Right ventricle myocardium superior (tissue), 1 donor: ENCODE measurements at places on chromosomes 11 and 22.
A peak's percentile ranks its signal among the peaks of the same experiment; 100 is the strongest.

DNA sequence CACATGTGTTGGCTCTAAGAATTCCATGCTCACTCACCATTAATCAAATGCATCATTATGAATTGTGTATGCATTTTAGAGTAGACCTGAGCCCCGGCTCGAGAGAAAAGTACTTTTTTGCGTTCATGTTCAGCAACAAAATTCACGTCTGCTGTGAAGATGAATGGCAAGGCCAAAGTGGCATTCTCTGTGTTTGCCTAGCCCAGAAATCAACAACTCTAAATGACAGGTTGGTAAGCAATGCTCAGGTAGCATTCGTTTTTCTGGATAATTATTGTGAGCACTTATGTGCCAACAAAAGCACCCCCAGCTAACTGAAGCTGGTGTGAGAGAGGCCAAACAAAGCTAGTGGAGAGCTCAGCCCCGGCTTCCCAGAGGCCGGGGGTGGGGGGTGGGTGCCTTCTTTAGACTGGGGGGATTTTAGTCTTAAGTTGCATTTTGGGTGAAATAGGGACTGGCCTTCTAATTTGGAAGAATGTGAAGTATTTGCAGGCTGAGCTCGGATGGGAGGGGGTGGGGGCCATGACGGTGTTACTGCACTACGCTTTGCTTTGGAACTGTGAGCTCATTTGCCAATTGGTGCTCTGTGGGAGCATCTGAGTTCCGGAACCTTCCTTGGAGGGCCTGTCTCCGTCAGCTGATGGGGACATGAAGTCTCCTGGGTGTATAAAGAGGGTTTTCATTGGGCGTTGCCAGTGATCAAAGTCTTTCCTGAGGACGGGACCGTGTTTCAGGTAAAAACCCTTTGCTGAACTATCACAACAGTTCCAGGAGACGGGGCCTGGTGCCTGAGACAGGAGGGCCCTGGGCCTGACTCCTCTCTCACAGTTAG, 29.0 kb upstream of the ALX4 start:
- DNase-seq, result no peak

GRCh38 chr22:39908136-39908535, 7.3 kb downstream of the GRAP2 start:
- no peak for DNase-seq

DNA sequence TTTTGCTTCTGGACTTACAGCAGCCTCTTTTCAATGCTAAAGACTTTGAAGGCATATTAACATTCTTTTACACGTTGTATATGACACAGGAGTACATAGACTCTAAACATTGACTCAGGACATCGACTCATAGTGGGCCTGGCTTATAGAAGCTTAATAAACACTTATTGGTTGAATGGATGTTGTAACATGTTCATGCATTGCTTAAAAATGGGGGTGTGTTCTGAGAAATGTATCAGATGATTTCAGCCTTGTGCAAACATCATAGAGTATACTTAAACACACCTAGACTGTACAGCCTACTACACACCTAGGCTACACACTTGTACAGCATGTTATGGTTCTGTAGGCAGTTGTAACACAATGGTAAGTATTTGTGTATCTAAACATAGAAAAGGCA, 17.9 kb downstream of the TTC17 start:
- no peak for DNase-seq

- DNase-seq, result peak; percentile 76
These were observed at the start of gene MICAL3 for GRCh38 chr22:18024276-18024939. TSS of gene MICAL3 (minus strand) at chr22:18024561. CDS start at chr22:17906812, 117,749 bp downstream.

DNA sequence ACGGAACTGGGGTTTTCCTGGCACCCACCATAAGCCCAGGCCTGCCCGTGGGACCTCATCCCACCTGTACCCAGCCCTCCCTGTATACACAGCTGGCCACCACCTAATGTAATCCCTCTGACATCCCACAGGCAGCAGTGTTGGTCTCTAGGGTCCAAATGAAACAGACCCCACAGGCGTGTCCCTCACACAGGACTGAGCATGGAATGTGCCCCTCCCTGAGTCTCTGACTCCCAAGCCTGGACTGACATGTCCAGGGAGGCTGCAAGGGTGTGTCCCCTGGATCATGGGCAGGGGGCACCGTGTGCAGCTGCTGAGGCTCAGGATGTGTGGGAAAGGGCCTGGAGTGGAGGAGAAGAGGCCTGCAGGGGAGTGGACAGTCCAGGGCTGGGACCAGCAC, 50.6 kb upstream of the PPARA start:
- no peak for DNase-seq

DNA sequence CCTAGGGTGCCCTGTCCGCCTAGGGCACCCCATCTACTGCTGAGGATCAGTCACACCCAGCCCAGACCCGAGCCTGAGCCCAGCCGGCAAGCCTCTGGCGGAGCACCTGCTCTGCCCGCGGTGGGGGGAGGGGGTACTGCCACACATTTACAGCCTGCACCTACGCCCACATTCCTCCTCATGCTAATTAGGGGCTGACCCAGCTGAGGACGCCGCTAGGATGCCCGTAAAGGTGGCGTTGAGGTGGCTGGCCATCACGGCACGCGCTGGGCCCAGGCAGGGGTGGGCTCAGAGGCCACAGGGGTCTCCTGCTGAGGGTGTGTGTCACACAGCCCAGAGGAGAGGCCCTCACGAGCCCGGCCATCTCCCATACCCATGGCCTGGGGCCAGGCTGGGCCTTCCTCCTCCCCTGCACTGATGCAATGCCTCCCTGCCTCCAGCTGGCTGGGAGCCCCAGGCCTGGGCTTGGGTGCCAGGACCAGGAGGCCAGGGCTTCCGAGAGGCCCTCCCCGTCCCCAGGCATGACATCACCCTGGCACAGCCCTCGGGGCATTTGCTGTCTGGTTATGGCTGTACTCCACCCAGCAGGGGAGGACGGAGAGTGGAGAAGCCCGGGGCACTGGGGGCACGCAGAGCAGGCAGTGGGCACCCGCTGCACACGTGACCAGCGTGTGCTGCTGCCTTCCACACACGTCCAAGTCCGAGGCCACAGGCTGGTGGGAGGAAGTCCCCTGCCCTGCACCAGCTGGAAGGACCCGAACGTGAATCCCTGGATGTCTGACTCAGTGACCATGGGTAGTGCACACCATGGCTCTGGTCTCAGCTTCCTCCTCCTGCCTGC, 12.7 kb downstream of the DUSP8 start:
- peak; percentile 95 for DNase-seq

DNA sequence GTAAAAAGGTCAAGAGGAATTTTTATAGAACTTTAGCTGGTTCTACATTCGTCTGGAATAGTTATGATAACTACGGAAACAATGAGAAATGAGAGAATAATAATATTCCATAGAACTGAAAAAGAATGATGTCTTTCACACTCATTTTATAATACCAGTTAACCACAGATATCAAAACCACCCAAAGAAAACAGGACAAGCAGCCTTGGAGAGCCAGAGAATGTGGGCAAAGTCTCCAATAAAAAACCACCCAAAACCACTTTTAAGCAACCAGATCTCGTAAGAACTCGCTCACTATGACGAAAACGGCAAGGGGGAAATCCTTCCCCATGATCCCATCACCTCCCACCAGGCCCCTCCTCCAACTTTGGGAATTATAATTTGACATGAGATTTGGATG, 60.8 kb downstream of the ARHGAP32 start:
- no peak for DNase-seq

- DNase-seq, result peak; percentile 68
These were observed 8.6 kb upstream of the GTSE1 start for GRCh38 chr22:46287873-46288751.

GRCh38 chr11:93072229-93072914, 102.9 kb downstream of the MTNR1B start:
- DNase-seq, result no peak

GRCh38 chr11:132865623-132866022, 666.7 kb downstream of the OPCML start:
- no peak for DNase-seq

DNA sequence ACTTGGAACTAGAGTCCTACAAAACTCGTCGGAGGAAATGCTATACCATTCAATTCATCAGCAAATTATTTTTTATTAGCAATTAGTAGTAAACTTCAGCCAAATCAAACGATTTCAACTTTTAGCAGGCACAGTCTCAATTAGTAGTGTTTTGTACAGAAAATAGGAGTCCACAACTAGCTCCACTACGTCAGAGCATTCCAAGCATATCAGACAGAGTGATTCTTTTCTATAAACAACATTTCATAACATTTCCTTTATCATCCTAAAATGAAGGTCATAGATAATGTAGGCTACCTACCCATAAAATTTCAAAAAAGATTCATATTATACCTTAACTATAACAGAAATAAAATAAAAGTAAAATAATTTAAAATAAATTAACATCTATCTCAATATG, 169.9 kb downstream of the KIF18A start:
- DNase-seq, result no peak

GRCh38 chr11:2451916-2452315, 7.1 kb downstream of the KCNQ1 start:
- peak; percentile 29 for DNase-seq

DNA sequence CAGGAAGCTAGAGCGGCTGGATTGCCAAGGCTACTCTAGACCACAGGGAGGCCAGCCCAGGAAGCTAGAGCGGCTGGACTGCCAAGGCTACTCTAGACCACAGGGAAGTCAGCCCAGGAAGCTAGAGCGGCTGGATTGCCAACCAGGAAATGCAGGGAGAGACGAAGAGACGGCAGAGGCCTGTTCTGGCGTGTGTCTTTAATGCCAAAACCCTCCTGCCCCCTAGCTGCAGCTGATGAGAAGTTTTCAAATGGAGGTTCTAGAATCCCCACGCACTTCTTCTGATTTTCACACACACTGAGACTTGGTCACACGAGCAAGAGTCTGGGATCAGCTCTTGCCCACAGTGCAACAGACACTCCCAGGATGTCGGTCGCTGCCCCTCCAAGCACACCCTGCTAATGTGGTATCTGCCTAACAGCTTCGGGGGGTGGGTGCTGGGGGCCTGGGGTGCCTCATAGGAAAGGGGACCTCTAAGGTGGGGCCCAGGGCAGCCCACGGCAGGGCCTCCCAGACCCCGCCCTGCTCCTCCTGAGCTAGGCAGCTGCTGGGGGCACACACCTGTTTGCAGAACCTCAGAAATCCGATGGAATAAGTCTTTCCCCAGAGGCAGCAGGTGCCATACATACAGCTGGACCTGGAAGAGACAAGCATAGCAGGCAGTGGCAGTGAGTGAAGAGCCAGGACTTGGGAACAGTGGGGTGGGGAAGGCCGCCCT, 28.5 kb downstream of the MAFF start:
- peak; percentile 78 for DNase-seq

GRCh38 chr11:47616726-47617416, 22.7 kb upstream of the C1QTNF4 start:
- no peak for DNase-seq

GRCh38 chr11:120581313-120581712, 69.8 kb downstream of the GRIK4 start:
- DNase-seq, result no peak

GRCh38 chr11:77084581-77085191, 17.9 kb downstream of the CAPN5 start:
- peak; percentile 30 for DNase-seq

GRCh38 chr22:39138357-39138997, 14.0 kb downstream of the CBX7 start:
- DNase-seq, result no peak

DNA sequence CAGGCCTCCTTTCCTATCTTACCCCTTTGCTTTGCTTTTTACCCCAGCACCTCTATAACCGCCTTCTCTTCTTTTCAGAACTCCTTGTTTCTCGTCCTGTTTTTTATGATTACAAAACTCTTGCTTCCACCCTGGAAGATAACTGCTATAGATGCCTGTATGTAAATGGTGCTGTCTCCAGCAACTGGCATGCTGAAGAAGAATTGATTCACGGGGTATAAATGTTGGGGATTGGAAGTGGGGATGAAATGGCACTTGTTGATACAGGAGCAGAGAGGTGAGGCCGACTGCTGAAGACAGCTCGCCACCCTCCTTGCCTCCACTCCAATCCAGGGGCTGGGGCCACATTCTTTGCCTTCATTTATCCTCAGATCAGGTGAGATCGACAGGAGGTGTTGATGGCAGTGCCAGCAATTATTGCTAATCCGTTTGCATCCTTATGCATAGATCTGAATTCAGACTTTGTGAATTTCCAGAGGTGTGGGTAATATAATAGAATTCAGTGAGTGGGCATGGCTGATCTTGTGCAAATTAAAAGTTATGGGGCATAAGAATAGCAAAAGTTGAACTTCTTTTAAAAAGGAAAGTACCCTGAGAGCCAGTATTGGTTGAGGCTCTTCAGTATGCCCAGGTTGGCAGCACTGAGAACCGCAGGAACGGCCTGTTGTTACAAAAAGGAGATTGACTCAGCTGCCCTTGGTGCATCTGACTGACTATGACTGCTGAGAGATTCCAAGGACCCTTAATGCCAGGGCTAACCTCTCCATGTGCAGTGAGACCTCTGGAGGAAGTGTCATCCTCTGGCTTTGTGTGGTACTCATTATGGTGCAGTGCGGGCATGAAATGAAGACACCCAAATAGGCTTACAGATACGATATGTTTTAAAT, 5.3 kb downstream of the NEAT1 start:
- peak; percentile 36 for DNase-seq

GRCh38 chr11:107824668-107825369, 33.8 kb downstream of the SLC35F2 start:
- no peak for DNase-seq

DNA sequence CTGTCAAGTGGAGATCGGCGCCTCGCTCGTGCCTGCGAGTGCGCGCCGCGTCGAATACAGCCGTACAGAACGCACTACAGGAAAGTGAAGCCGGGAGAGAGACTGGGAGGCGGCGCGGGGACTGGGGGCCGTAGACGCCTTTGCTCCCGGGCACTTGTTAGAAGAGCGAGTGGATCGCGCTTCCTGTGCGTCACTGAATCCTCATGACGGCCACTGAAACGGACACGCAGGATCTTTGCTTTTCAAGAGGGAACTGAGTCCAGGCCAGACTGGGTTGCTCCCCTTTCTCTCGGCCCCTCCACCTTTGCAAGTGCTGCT, 314 bp downstream of the RIC8A start:
- DNase-seq, result no peak

- DNase-seq, result peak; percentile 48
These were observed 131.2 kb downstream of the BUD13 start for GRCh38 chr11:116641561-116642045.

- DNase-seq, result no peak
These were observed at the start of gene OR51A4 for GRCh38 chr11:4947505-4947904. TSS of gene OR51A4 (minus strand) at chr11:4947605. CDS start at chr11:4947100, 505 bp downstream.
